ENCODE measurements at places on chromosomes 2 and 18.

- no peak overlapping the region for H3K4me3 ChIP-seq
- H3K27me3 ChIP-seq, result no peaks in the 10 kb centered on the region
- no peaks in the 10 kb centered on the region for H3K36me3 ChIP-seq
- DNase-seq, result no peak
- no peaks in the 10 kb centered on the region for H3K4me1 ChIP-seq
- no peak overlapping the region for H3K27ac ChIP-seq
These were observed 32.6 kb upstream of the APCDD1 start for GRCh38 chr18:10421859-10422258.

DNA sequence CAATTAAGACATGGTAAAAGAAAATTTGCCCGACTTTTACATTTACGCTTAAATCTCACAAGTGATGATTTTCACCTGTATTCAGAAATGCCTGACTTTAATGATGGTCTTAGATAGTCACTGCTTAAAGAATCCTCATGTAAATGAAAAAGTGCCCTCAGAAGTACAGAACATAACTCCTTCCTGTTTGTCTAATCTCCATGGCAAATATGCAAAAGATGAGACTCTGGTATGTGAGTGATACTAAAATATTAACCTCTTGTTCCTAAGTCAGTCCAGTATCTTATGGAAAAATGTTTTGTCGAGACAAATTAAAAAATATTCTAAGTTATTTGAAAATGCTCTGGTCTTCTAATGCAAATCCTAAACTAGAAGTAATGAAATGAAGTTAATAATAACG is 29.2 kb downstream of the KCTD1 start:
- DNase-seq, result no peak
- 0 out of 2 replicates have a peak, but pooled peaks cover 4% of the 10 kb centered on the region for H3K4me1 ChIP-seq
- no peaks in the 10 kb centered on the region for H3K36me3 ChIP-seq
- H3K27ac ChIP-seq, result no peak overlapping the region
- no peak overlapping the region for H3K4me3 ChIP-seq

DNA sequence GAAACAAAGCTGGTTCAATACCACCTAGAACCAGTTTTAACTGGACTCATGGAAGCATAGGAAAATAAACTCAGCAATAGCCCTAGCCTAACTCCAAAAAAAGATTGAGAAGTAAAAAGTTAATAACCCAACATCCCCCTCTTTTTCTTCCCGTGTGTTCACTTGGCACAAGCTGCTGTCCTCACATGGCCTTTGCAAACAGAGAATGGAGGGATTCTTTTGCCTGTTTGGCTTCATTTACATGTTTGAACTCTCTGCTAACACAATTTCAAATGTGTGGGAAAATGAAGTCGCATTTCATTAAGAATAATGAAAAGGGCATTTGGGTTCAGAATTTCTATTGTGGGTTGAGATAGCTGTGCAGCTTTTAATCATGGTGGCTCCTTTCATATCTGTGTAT is 589.2 kb upstream of the LRRTM1 start:
- H3K27ac ChIP-seq, result no peak overlapping the region
- H3K4me1 ChIP-seq, result no peaks in the 10 kb centered on the region
- DNase-seq, result no peak
- H3K36me3 ChIP-seq, result no peaks in the 10 kb centered on the region
- H3K27me3 ChIP-seq, result no peaks in the 10 kb centered on the region

DNA sequence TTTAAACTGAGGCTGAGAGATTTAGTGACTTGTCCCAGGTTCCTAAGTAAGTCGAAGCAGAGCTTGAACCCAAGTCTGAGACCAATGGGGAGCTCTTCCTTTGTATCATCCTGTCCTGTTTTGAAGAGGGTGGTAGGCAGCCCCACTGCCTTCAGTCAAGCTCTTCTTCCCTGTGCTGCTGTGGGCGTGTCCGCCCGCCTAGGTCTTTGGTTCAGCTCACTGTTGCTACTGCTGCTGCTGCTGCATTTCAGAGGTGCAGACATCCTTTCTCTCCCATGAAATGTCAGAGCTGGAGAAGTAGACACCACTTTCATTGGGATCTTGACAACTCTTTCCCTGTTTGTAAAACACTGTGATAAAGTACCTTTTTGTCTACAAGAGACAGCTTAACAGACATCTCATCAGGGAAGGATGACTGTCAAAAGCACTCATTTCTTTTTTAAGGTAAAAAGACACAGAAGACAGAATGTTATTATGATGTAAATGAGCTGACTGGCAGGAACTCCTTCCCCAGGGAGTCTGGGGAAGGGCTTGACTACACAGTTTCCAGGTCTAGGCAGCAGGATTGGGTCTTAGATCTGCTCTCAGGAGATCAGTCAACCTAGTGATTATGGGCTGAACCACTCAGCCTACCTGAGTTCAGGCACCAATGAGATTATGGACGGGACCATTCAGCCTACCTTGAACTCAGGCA is 91.7 kb upstream of the TRIB2 start:
- no peak overlapping the region for H3K4me3 ChIP-seq
- H3K27me3 ChIP-seq, result no peaks in the 10 kb centered on the region
- no peaks in the 10 kb centered on the region for H3K4me1 ChIP-seq
- no peak overlapping the region for H3K27ac ChIP-seq
- no peaks in the 10 kb centered on the region for H3K36me3 ChIP-seq

DNA sequence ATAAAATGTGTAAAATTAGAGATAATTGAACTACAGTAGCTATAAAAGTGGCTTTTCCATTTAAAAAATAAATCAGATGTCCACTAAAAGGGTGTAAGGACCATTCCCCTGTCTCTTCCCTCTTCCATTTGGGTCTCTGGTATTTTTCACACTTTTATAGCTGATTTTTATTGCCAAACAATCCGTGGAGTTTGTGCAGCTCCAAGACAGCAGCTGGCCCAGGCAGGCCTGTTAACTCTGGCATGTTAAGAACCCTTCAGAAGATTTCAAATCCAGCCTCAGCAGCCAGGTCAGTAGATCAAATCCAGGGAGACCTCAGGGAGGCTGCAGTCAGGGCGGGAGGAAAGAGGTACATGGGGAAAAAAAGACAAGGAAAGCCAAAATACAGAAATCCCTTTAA is 827.1 kb upstream of the FANCL start:
- no peaks in the 10 kb centered on the region for H3K27me3 ChIP-seq
- no peak overlapping the region for H3K27ac ChIP-seq
- H3K36me3 ChIP-seq, result no peaks in the 10 kb centered on the region
- DNase-seq, result no peak

DNA sequence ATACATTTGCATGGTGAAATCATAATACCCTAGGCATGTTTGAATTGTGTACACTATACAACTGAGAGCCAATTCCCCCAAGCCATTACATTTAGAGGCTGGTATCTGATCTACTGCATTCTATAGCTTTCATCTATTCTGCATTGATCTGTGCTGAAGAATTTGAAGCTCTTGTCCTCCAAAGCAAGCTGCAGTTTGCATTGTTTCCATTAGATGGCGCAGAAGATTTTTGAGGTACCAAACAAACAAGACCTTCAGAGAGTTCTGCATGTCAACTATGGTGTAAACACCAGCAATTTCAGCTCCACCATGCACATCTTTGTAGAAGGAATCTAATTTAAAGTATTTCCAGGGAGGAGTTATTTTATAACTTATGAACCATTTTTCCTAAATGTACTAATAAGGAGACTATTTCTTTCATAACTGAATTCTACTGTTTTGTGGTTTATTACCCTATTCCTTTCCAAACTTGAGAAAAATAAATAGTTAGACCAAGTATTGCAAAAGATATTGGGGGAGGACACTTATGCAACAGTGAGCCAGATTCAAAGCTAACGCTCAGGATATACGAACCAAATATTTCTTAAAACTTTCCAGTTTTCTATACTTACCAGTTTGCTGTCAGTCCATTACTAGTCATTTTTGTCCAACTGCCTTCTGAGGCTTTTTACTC is 761.8 kb upstream of the ACVR2A start:
- no peaks in the 10 kb centered on the region for H3K27me3 ChIP-seq
- no peak overlapping the region for H3K4me3 ChIP-seq
- peak; percentile 78 for DNase-seq
- no peak overlapping the region for H3K27ac ChIP-seq

- H3K4me1 ChIP-seq, result no peaks in the 10 kb centered on the region
- H3K27me3 ChIP-seq, result peaks cover 14% of the 10 kb centered on the region
- no peak for DNase-seq
These were observed 101.0 kb downstream of the TTC32 start for GRCh38 chr2:19800796-19801195.

DNA sequence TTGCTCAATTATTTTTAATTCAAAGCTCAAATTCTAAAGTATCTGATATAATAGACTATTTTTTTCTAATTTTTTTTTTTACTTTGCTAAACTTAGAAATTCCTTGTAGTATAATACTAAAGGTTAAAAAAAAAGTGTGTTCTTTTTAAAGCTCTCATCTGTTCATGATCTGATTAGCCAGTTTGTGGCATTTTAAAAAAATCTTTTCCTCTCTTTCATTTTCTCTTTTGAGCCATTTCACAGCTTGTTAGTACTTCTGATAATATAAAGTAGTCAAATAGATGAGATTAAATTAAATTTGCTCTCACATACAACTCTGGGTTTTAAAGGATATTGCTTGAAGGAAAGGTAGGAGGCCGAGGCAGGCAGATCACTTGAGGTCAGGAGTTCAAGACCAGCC is 40.7 kb upstream of the NEMP2 start:
- H3K4me3 ChIP-seq, result no peak overlapping the region
- H3K36me3 ChIP-seq, result no peaks in the 10 kb centered on the region
- H3K27ac ChIP-seq, result no peak overlapping the region
- H3K4me1 ChIP-seq, result peaks cover 27% of the 10 kb centered on the region

DNA sequence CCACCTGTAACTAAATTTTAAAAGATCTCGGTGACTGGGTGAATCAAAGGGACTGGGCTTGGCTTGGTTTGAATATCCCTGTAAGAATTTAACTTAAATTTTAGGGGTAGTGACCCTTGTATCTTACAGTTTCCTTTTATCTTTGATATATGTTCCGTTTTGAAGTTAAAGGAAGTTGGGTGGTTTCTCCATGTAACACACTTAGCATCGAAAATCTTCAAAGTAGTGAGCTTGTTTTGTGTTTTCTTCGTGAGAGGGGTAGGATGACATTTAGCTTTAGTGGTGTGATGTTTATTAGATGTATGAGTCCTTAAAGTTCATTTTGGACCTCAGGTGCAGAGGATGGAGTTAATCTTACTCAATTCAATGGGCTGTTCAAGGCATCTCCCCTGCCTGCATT is 1.6 kb downstream of the WDR7 start:
- no peaks in the 10 kb centered on the region for H3K27me3 ChIP-seq
- no peak overlapping the region for H3K27ac ChIP-seq
- no peaks in the 10 kb centered on the region for H3K36me3 ChIP-seq
- H3K4me3 ChIP-seq, result no peak overlapping the region
- no peak for DNase-seq

GRCh38 chr2:60357996-60358395 is 195.5 kb downstream of the BCL11A start:
- H3K4me1 ChIP-seq, result no peaks in the 10 kb centered on the region
- H3K36me3 ChIP-seq, result no peaks in the 10 kb centered on the region
- H3K27ac ChIP-seq, result no peak overlapping the region

DNA sequence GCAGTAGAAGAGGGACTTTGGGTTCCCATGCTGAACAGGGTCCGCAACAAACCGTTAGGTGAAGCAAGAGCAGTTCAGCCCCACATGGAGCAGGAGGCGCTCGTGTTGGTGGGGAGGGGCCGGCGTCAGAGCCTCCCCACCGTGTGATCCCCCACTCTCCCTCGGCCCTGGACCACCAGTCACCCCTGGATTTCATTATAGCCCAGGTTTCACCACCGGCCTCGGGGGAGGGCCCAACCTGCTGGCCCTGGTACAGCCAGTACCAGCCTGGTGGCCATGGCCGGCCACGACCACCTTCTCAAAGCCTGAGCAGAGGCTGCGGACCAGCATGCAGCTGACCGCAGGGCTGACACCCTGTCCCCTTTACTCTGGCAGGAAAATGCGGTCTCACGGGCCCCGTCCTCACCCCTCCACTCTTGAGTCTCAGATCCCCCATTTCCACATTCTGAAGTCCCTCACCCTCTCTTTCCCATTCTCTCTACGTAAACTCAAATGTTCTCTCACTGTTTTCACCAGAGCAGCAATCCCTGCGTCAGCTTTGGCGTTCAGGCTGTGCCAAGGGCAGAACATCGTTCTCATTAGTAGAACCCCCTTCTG is 8.6 kb downstream of the MLPH start:
- no peaks in the 10 kb centered on the region for H3K36me3 ChIP-seq
- DNase-seq, result no peak
- H3K27me3 ChIP-seq, result peaks cover 55% of the 10 kb centered on the region
- H3K4me3 ChIP-seq, result no peak overlapping the region
- no peak overlapping the region for H3K27ac ChIP-seq
- no peaks in the 10 kb centered on the region for H3K4me1 ChIP-seq

DNA sequence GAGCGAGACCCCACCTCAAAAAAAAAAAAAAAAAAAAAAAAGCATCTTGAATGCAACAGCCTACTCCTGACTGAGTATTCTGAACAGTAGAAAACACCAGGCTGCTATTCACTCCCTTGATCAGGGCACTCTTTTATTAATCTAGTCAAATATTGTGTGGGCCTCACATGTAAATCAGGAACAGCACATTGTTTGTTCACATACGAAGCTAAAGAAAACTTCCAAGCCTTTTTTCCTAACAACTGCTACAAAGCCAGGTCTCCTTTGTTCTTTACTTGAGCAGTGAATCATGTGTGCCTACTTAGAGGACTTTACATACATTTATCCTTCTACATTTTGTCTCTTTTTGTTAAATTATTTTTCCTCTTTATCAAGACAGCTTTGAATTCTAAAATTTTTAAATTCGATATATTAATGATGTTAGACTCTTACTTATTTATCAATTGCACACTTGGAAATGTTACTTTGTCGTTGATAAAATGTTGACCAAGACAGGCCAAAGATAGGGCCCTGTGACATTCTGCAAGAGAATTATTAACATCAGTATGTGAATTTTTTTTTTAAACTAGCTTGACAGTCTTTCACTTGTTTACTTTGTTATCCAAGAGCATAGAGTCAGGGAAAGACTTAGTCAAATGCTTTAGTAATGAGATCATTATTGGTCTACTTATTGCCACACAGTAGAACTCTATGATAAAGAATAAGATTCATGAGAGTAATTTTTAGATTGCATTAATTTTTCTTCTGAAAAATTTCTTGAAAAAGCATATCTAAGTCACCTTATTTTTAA is 13.2 kb downstream of the SPATS2L start:
- peak overlapping the region; percentile 90 for H3K27ac ChIP-seq
- H3K27me3 ChIP-seq, result no peaks in the 10 kb centered on the region
- no peak overlapping the region for H3K4me3 ChIP-seq
- peaks cover 6% of the 10 kb centered on the region for H3K36me3 ChIP-seq
- DNase-seq, result peak; percentile 92

GRCh38 chr2:29012211-29012681 is 31.1 kb downstream of the TOGARAM2 start:
- H3K36me3 ChIP-seq, result no peaks in the 10 kb centered on the region
- no peak for DNase-seq
- peaks cover 11% of the 10 kb centered on the region for H3K27me3 ChIP-seq
- H3K27ac ChIP-seq, result no peak overlapping the region
- no peaks in the 10 kb centered on the region for H3K4me1 ChIP-seq
